ENCODE measurements at places on chromosomes 5 and 9. TPM values are rescaled to one million over a fixed set of nuclear protein-coding genes. Genes with fewer than 3 reads are reported as not detected.

- H3K4me1 ChIP-seq: peaks cover 11% of the 10 kb centered on the region
- H3K27me3 ChIP-seq: no peaks in the 10 kb centered on the region
- no peak for DNase-seq
- no peaks in the 10 kb centered on the region for H3K36me3 ChIP-seq
Observed at GRCh38 chr9:130193103-130193502, 20.9 kb downstream of the NCS1 start.

The FOXD4L5 gene
- 0.61 TPM for total RNA-seq

DNA sequence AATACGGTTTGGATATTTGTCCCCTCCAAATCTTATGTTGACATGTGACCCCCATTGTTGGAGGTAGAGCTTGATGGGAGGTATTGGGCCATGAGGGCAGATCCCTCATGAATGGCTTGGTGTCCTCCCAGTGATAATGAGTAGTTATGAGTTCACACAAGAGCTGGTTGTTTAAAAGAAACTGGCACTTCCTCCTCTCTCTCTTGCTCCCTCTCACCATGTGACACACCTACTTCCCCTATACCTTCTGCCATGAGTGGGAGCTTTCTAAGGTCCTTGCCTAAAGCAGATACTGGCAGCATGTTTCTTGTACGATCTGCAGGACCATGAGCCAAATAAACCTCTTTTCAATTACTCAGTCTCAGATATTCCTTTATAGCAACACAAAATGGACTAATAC lies 132.0 kb downstream of the PIK3R1 start:
- H3K27me3 ChIP-seq: no peaks in the 10 kb centered on the region
- no peak for DNase-seq
- no peak overlapping the region for H3K27ac ChIP-seq
- peaks cover 24% of the 10 kb centered on the region for H3K4me1 ChIP-seq
- no peak overlapping the region for H3K4me3 ChIP-seq

DNA sequence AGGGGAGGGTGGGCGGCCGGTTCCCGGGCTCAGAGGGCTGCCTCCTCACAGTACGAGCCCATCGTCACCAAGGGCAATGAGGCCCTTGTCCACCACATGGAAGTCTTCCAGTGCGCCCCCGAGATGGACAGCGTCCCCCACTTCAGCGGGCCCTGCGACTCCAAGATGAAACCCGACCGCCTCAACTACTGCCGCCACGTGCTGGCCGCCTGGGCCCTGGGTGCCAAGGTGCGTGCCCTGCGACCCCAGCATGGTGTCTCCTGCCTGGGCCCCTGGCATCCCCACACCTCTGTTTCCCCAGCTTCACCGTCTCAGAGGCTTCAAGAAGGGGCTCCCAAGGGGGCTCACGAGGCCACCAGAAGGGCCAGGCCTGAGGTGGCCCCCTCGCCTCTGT lies 7.2 kb downstream of the DBH start:
- no peaks in the 10 kb centered on the region for H3K36me3 ChIP-seq
- DNase-seq: no peak
- no peaks in the 10 kb centered on the region for H3K4me1 ChIP-seq
- peaks cover 16% of the 10 kb centered on the region for H3K27me3 ChIP-seq
- H3K4me3 ChIP-seq: no peak overlapping the region
- no peak overlapping the region for H3K27ac ChIP-seq

GRCh38 chr9:90433398-90433941 lies 209.2 kb downstream of the DIRAS2 start:
- no peaks in the 10 kb centered on the region for H3K36me3 ChIP-seq
- 0 out of 2 replicates have a peak, but pooled peaks cover 2% of the 10 kb centered on the region for H3K4me1 ChIP-seq
- H3K4me3 ChIP-seq: no peak overlapping the region

DNA sequence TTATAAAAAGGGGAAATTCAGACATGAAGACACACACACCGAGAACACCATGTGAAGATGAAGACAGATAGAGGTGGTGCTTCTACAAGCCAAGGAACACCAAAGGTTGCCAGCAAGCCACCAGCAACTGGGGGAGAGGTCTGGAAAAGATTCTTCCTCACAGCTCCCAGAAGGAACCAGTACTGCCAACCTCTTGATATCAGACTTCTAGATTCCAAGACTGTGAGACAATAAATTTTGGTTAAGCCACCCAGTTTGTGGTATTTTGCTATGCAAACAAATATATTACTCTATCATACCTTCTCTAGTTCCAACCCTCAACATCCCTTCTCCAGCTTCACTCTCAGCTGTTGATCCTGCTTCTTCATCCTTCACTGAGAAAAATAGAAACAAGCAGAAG lies 451.1 kb downstream of the EBF1 start:
- no peak overlapping the region for H3K4me3 ChIP-seq
- H3K4me1 ChIP-seq: no peaks in the 10 kb centered on the region
- H3K27ac ChIP-seq: no peak overlapping the region

DNA sequence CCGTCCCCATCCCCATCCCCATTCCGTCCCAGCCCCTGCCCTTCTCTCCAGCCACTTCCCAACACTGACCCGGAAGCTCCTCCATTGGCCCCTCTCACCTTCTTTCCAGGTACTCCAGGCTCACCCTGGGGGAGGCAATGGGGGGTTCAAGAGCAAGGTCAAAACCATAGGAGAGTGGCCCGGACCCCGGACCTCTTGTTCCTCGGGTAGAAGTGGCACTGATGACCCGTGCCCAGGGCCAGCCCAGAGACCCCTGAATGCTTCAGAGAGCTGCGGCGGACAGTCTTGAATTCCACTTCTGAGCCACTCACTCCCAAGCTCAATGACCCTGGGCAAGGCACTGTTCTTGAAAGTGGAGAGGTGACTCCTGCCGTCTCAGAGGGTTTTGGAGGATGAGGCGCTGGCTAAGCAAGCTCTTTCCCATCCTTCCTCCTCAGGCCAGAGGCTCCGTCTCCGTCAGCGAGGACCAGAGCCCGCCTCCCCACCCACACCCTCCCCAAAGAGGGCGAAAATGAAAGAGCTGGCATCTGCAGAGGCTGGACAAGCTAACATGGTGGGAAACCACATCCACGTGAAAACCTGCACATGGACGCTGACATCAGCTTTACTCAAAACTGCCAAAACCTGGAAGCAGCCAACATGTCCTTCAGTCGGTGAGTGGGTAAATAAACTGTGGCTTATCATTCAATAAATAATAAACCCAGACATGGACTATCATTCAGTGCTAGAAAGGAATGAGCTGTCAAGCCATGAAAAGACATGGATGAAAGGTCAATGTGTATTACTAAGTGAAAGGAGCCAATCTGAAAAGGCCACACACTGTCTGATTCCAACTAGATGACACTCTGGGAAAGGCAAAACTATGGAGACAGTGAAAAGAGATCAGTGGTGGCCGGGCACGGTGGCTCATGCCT lies 27.3 kb upstream of the PHYKPL start:
- no peaks in the 10 kb centered on the region for H3K27me3 ChIP-seq
- no peak overlapping the region for H3K4me3 ChIP-seq
- no peaks in the 10 kb centered on the region for H3K36me3 ChIP-seq
- H3K4me1 ChIP-seq: no peaks in the 10 kb centered on the region
- DNase-seq: no peak
- H3K27ac ChIP-seq: no peak overlapping the region
